ENCODE measurements at places on chromosomes 3 and 15. TPM values are rescaled to one million over a fixed set of nuclear protein-coding genes. Genes with fewer than 3 reads are reported as not detected.

DNA sequence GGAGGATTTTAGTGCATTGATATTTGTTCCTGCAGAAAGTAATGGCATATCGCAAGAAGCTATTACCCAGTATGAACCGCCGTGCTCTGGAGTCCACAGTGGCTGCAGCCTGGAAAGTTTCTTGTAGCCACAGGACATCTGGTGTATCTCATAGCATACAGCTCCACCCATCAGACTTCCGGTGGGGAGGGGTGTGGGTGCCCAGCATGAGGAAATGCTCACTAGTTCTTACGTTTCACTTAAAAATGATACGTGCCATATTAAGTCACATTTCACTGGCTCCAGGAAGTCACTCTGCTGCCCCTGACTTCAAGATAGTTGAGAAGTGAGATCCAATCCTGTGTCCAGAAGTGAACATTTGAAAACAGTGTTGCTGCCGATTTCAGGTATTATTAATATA is 990.4 kb downstream of the GBE1 start:
- DNase-seq: no peak

DNA sequence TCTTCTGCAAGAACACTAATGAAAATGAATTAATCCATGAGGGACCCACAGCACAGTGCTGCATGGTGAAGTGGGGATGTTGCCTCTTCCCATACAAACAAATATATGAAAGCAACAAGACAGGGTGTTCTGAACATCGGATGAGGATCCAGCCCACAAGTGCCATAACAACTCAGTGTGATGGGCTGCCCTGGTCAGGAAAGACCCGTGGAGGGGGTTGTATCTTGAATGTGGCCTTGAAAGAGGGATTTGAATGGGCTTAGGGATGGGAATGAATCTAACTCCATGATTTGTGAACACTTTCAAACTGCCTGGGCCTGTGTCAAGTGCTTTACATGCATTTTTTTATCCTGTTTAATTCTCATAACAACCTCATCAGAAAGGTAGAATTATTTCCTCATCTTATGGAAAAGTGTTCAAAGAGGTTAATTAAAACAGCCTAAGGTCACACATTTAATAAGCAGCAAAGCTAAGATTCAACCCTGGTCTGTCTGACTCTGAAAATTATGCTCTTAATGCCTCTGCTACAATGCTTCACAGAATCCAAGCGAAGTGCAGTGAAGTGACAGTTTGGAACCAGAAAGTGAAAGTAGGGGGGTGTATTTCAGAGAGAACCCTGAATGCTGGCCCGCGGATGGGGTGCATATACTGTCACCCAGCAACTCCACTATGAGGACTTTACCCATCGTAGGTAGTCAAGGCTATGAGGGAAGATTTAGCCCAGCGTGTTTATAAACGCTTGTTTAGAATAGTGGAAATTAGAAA is 65.6 kb upstream of the HEG1 start:
- no peak for DNase-seq

DNA sequence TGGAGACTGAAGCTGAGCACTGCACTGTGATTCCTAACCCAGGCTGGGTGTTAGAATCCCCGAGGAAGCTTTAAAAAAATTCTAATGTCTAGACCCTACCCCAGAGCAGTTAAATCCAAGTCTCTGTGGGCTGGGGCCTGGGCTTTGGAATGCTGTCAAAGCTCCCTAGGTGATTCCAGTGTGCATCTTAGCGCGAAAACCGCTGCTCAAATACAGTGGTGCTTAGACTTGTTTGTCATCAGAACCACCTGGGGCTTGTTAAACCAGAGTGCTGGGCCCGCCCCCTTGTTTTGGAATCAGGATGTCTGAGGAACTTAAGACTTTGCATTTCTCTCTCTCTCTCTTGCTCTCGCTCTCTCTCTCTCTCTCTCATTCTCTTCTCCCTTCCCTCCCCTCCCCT is 20.7 kb downstream of the RHCG start:
- no peak for DNase-seq

- no peak for DNase-seq
Measured at GRCh38 chr3:129888771-129889170, 4.7 kb downstream of the TMCC1 start.

DNA sequence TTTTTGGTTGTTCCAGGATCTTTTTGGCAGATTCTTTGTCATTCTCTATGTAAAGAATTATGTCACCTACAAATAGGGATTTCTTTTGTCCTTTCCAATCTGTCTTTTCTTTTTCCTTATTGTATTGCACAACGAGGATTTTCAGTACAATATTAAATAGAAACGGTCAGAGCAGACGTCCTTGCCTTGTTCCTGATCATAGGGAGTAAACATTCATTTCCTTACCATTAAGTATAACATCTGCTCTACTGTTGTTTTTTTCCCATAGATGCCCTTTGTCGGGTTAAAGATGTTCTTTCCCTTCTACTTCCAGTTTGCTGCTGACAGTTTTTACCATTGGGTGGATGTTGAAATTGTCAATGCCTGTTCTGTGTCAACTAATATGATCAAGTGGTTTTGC is 528.4 kb downstream of the OCA2 start:
- DNase-seq: no peak

GRCh38 chr3:38114052-38114874 is 22.7 kb downstream of the ACAA1 start:
- DNase-seq: no peak

GRCh38 chr15:58404722-58405121 is 27.1 kb upstream of the LIPC start:
- no peak for DNase-seq

DNA sequence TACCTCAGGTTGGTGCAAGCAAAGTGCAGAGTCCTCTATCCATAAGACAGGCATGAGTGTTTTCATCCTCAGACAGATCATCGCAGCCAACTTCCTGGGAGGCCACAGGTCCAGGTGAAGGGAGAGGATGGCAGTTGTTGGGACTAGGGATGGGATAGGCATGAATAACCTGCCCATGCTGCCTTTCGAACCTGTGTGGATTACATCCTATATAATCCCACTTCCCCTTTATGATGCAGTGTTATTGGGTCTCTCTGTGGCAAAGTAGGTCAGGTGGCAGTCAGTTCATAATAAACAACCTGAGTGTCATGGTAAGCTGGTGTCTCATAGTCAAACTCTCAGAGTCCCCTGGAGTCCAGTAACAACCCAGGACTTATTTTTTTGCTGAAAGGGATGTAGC is 40.4 kb downstream of the CCR3 start:
- DNase-seq: no peak

DNA sequence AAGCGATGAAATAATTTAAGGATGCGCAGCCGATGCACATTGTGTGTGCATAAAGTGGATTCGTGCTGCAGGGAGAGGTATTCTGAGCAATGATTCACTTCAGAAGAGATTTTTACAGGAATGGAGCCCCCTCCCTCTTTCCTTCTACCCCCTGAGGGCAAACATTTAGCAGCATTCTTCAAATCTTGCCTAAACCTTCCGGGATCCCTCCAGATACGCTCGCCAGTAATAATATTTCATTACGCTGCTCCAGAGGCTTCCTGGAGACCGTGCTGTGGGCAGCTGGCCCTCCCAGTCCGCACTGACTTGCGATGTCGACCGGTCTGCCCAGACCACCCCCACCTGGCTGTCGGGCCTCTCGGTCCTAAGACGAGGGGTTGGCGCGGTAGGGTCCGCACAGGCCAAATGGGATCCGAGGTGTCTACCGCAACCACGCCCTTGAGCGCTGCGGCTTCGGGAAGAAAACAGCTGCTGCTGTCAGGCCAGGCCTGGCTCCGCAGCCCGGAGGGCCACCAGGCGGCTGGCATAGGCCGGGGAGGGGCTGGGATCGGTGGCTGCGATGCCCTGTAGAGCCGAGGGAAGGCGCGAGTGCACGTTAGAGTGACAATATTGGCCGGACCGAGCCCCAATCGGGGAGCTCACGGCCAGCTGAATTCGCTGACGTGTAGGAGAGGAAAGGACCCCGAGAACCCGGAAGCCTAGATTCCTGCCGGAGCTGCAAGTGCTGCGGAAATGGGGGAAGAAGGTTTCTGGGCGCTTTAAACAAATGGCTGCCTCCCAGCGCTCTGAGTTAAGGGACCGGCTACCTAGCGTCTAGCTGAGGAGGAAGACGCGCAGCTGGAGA is 14.3 kb downstream of the ZIC4 start:
- no peak for DNase-seq

GRCh38 chr3:184345317-184346144 is 8.1 kb downstream of the FAM131A start:
- DNase-seq: no peak

DNA sequence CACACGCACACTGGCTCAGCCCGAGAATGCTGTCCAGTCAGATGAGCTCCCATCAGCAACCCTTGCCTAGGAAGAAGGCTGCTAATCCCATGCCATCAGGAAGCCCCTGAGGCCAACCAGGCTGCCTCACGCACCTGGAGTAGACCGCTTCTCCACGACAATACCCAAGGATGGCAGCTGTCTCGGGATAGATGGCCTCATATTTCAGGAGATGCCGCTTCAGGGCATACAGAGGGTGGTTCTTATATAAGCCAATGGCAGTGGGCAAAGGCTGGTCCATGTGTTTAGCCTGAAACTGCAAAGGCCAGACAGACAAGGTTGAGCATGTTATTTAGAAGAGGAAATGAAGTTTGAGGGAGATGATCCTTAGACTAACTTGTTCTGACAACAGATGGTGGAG is 22.2 kb downstream of the XPC start:
- DNase-seq: no peak

GRCh38 chr15:93330912-93331544 is 242.0 kb upstream of the RGMA start:
- no peak for DNase-seq

DNA sequence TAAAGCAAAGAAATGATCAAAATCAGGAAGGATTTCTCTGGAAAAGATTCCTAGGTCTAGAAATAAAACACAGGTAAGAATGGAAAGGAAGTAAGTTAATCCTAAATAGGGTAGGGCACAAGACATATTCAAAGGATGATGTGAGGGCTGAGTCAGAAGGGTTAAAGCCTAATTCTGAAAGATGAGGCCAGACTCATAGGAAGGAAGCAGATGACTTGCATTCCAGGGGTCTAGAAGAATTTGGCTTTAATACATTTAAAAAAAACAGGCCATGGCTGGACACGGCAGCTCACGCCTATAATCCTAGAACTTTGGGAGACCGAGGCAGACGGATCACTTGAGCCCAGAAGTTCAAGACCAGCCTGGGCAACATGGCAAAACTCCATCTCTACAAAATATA is 3.2 kb downstream of the SSR3 start:
- no peak for DNase-seq

DNA sequence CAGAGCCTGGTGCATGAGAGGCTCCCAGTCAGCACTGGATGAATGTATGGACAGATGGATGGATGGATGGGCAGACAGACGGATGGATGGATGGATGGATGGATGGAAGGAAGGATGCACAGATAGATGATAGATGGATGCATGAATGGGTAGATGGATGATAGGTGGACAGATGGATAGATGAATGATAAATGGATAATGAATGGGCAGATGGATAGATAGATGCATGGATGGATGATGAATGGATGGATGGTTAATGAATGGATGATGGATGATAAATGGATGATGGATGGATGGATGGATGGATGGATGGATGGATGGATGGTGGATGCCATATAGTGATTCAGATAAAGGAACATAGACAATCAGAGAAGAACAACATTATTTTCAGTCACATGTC is 71.0 kb downstream of the SLC6A11 start:
- DNase-seq: no peak

GRCh38 chr3:140597364-140597763 is 80.5 kb upstream of the TRIM42 start:
- no peak for DNase-seq

DNA sequence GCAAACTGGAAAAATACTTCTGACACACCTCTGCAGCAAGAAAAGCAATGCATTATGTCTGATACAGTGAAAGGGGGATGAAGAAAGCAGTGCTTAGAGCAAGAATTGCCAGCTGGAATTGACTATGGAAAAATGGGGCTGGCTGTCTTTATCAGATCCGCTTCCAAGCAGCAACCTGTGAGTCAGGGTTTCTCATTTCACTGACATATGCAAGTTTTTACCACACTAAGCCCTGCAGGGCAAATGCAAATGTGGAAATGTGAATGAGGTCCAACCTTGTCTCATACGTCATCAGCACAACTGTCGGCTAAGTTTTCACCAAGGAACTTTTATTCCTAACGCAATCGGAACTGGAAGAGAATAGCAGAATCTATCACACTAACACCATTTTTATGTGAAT is 172.5 kb upstream of the GADL1 start:
- DNase-seq: peak; percentile 54

DNA sequence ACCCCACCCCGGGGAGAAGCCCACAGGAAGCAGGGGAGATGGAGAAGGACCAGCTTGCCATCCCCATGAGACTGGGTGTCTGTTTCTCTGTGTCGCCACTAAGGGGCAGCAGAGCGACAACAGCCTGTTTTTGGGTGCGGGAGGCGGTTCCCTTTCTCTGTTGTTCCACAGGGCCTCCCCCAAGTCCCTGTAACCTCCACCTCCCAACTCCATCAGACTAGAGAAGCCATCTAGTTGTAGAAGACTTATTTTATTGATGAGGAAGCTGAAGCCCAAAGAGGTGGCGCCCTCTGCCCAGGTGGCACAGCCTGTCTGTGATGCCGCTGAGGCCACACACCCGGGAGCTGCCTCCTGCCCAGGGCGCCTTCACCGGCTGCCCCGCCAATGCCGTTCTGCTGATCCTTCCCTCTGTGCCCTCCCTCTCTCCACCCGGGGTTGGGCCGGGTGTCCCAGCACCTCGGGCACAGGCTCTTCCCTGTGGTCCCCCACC is 3.9 kb upstream of the CCDC9B start:
- DNase-seq: peak; percentile 87

GRCh38 chr3:41002104-41002503 is 197.2 kb upstream of the CTNNB1 start:
- no peak for DNase-seq

- no peak for DNase-seq
Measured at GRCh38 chr15:41553731-41554130, 5.3 kb upstream of the TYRO3 start.

GRCh38 chr3:23199649-23200048 is 3.5 kb upstream of the UBE2E2 start:
- no peak for DNase-seq

DNA sequence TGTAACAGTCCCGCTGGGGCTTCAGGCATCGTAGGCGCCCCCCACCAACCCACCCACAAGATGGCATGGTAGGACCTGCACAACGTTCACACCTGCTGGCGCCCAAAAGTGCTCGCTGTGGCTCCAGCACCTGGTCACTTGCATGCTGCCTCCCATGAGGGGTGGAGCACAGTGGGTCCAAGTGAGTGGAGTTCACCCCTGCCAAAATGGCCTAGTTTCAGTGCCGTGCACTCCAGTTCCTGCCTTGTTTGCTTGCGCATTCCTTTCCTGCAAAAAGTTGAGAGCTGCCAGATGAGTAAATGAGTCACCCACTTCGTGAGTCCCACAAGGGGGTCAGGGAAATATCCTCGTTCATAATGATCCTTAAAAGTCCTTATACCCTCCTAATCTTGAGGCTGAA is 788.7 kb upstream of the DPPA4 start:
- DNase-seq: no peak

GRCh38 chr15:83570756-83571155 is 83.2 kb upstream of the ADAMTSL3 start:
- DNase-seq: no peak

- peak; percentile 90 for DNase-seq
Measured at GRCh38 chr3:128584412-128585020, 66.1 kb downstream of the RPN1 start.

GRCh38 chr3:10400050-10400748 is 79.3 kb upstream of the SEC13 start:
- no peak for DNase-seq

Gene TRIM59
- total RNA-seq: 6.9 TPM

Gene TEX264
- 18.2 TPM for total RNA-seq

Gene MLF1
- 8.8 TPM for total RNA-seq

Gene APPL1
- total RNA-seq: 40.6 TPM

Gene MUC20
- total RNA-seq: 4.5 TPM

Gene POLQ
- 0.63 TPM for total RNA-seq

Gene ARHGEF3
- 41.6 TPM for total RNA-seq

Gene ST6GAL1
- 140 TPM for total RNA-seq

Gene SLC28A1
- total RNA-seq: 4.1 TPM

Data from aorta (tissue), 5 donors.